ENCODE measurements at places on chromosomes 7 and 10.

DNA sequence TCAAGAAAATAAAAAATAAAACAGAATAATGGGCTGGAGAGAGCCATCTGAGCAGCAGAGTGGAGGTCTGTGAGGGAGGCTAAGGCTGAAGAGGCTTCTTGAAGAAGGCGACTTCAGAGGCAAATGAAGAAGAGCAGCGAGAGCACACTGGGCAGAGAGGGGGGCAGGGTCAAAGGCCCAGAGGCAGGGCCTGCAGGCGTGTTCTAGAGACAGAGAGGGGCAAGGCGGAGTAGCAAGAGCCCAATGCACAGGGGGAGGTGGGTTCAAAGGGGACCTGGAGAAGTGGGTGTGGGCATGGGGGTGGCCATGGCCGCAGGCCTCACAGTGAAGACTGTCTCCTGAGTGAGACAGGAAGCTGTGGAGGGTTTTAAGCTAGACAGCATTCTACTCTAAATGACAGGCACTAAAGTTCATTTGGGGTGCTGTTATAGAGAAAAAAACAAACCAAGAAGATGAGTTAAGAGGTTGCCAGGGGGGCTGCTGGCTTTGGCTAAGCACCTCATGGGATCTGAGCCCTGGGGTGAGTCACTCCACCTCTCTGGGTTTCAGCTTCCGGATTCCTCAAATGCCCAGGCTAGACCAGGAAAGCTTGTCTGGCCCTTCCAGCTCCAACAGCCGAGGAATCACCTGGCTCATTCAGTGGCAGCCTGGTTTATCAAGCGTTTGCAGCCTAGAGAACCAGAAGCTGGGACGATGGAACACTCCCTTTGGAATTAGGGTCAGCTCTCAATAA lies 81.7 kb downstream of the DLG5 start:
- DNase-seq, result no peak

GRCh38 chr7:33831389-33832141 lies 73.8 kb upstream of the BMPER start:
- DNase-seq, result no peak

DNA sequence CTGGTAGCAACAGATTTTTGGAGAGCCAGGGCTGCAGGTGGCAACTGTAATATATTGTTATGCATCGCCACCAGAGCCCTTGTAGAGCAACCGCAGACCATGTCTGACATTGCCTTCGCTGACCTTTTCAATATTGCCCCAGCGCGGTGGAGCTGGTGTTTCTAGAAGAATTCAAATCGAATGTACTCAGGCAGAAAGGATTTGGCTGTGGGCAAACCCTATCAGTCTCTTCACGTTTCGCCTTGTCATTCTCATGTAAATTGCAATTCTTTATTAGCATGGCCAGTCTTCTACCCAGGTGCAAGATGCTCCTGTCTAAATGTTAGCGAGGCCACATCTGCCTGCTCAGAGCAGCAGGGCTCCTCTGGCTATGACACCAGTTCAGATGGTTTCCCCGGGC lies 490.2 kb upstream of the AUTS2 start:
- DNase-seq, result no peak

GRCh38 chr10:70619271-70620019 lies 16.9 kb upstream of the PRF1 start:
- DNase-seq, result no peak

GRCh38 chr10:83289373-83289772 lies 849.9 kb upstream of the GHITM start:
- no peak for DNase-seq

GRCh38 chr10:3708852-3709251 lies 76.2 kb downstream of the KLF6 start:
- DNase-seq, result no peak

DNA sequence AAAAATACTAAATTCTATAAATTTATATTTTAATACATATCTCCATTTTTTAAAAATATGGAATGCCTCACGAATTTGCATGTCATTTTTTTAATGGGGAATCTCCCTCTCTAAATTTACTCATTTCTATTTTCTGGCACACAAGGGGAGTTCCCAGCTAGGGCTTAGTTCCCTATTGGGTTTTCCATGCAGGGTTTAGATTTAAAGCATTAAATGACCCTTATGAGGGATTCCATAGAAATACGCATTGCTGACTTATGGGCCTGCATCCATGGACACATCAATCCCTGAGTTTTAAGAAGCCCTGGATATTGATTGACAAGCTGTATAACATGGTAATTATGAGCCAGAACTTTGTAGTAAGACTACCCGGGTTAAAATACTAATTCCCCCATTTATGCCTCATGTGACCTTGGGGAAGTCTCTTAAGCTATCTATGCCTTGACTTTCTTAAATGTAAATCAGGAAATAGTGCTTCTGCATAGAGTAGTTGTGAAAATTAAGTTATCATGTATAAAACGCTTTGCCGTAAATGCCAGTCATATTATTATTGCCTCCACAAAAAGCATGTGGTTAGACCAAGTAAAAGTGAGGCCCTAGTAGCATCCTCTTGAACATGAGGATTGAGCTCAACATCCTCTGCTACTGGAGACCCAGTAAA lies 78.8 kb upstream of the ANKRD1 start:
- no peak for DNase-seq

- DNase-seq, result no peak
These were observed 28.5 kb downstream of the GSDME start for GRCh38 chr7:24728503-24729364.

All from activated CD8-positive, alpha-beta memory T cell treated with anti-CD3 and anti-CD28 coated beads for 48 hours (primary cell).